ENCODE measurements at places on chromosomes 1 and 21.

DNA sequence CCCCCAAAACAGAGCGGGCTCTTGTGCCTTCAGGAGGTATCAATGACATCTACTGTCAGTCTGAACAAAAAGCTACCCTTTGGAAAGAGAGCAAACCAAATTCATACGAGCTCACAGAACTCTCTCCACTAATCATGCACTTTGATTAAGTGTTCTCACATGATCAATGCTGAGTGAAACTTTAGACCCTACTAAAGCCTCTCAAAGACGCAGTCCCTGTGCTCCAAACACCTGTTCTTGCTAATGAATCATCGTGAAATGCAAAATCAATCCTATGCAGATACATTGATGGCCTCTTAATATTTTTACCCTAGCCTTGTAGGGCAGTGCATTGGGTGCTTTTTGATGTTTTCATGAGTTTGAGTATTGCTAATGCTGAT, 113.4 kb downstream of the ZBTB18 start:
- DNase-seq: no peak

- DNase-seq: no peak
These were observed 13.9 kb upstream of the FGGY start for GRCh38 chr1:59282951-59283350.

DNA sequence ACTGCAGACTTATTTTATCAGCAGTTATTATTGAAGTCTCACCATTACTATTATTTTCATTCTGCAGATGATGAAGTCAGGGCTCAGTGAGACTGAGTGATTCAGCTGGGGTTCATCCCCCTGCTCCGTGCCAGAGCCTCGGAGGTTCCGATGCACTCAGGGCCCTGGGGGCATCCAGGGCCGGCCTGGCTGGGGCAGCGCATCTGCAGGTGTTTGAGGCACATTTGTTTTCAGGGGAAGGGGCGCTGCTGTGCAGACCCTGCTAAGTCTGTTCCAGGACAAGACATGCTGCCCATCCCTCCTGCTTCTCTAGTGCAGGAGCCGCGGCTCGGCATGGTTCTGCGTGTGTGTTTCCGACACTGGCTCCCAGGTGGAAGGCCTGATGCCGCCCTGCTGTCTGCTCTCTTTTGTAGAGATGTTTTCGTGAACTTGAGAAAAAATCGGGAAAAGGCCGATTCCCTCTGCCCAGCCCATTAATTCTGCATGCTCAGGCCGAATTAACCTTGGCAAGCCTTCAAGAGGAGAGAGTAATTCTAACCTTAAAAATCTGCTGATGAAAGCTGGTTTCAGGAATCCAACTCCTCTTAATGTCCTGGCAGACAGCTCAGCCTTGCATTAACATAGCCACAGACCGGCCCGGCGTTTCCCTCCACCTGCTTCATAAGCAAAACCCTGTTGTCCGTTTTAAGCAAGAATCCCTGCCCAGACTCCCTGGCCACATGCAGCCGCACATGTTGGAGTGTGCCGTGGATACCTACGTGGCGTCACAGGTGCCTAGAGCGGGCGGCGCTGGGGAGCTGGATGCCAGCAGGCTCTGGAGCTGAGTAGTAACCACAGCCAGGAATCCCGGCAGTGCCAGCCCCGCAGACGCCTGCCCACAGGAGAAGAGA, 316.0 kb upstream of the VAMP3 start:
- no peak for DNase-seq

- peak; percentile 69 for DNase-seq
These were observed 14.0 kb upstream of the ZNF692 start for GRCh38 chr1:248872752-248873408.

DNA sequence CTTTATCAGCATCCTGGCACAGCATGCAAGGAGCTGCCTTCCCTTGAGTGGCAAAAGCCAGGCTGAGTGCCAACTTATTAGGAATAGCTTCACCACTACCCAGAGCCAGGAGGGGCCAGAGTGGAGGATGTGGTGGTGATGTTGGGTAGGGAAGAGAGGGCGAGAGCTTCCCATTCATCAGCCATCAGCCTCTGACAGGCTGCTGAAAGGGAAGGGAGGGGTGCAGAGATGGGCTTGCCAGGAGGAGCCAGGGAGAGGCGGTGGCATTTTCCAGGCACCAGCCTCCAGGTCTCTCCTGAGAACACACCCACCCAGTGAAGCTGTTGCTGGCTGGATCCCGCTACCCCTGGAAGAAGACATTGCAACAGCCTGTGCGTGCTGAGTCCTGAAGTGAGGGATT, 168.5 kb downstream of the ACTL8 start:
- no peak for DNase-seq

GRCh38 chr21:16034446-16035190, 304.8 kb downstream of the USP25 start:
- no peak for DNase-seq

GRCh38 chr1:190752131-190752530, 274.5 kb upstream of the BRINP3 start:
- DNase-seq: no peak

DNA sequence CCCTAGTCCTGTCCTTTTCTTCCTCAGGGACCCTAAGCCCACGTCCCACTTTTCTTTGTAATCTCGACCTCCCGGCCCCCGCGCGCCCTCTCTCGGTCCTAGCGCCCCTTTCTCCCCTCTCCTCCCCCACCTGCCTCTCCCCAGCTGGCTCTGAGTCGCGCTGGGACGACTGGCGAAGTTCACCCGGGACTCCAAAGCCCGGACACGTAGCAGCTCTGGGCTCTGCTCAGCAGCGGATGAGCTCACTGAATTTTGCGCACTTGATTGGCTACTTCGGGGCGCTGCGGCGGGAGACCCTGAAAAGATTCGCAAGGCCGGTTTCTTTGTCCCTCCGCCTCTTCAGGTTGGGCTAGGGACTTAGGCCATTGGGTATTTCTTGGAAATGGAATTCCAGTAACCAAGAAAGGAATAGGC, 16.3 kb upstream of the ACKR1 start:
- peak; percentile 58 for DNase-seq

DNA sequence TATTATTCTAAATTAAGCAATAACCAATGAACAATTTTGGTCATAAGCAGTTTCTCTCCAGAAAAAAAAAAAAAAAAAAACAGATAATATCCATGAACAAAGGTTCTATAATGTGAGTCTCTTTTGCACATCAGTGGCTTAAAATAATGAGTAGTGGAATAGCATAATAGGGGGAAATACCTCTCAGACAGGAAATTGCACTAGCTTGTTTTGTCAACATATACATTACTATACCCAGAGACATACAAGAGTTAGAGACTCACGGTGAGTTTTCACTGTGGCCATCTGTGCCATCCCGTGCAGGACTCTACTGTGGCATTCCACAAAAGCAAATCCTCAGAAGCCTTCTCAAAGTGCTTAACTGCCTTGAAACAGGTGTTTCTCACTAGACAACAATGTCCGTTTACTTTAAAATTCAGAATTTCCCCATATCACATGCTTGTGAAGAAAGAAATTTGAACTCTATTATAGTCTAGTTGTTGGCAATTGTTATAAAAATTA, 697.9 kb downstream of the USP25 start:
- no peak for DNase-seq

DNA sequence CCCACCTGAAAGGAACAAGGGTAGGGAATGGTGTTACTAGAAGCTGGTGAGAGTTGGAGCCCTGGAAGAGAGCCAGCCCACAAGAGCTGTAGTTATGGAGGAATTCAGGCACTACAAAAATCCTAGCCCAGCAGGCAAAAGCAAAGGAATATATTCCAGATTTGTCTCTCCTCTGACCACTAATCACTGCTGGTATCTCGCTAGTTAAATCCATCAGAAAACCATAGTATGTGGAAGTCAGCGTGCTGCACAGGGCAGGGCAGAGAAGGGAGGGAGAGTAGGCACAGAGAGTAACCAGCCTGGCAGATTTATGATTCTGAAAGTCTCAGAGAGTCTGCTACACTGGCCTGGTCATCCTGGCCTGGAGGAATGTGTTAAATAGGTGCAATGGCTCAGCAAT, 88.6 kb downstream of the SELENOF start:
- DNase-seq: peak; percentile 82

DNA sequence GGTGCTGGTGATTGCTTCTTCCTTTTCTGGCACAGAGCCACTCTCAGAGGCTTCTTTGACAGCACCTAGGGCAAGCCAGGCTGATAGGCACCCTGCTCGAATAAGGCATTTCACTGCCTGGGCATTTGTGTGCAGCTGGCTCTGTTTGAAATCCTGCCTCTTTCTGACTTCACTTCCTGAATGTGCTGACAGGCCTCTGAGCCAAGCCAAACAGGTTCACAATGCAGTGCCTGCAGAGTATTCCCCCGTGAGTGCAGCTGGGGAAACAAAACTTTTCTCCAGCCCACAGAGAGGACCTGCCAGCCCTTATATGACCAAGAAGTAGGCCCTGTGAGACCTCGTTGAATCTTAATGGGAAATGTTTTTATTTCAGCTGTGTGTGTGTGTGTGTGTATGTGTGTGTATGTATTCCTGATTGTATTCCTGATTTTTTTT, 10.4 kb downstream of the JUN start:
- DNase-seq: peak; percentile 23

- DNase-seq: peak; percentile 6
These were observed 23.9 kb downstream of the VAV3 start for GRCh38 chr1:107941123-107941522.

GRCh38 chr1:191579019-191579418, 579.2 kb upstream of the RGS18 start:
- no peak for DNase-seq

DNA sequence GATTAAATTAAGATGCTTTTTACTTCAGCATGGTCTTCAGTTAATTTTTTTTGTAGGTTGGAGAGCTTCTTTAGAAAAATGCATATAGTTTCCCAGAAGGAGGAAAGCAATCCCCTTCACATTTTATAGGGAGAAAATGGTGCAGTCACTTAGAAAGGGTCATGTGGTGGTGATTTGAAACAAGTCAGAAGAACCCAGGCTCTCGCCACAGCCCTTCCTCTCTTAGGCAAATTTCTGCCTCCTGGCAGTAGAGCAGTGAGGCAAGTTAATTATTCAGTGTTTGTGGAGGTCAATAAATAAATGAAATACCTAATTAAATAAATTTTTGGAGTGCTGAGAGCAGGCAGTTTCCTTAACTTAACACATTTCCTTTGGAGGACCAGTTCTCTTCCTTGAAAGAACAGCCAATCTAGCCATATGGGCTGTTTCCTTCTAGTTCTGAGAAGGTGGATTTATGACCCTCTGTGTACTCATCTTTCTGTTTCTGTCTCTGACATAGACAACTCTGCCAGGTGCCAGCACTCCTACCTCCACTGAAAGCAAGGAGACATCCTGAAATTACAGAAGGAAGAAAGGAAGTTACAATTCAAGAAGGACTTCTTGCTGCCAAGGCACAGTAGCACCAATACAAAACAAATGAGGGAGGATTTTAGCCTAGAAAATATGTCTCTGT, 19.0 kb upstream of the POGZ start:
- no peak for DNase-seq

- peak; percentile 57 for DNase-seq
These were observed 46.8 kb upstream of the USP25 start for GRCh38 chr21:15682977-15683376.

- DNase-seq: no peak
These were observed 61.3 kb downstream of the H3-3A start for GRCh38 chr1:226123591-226124471.

GRCh38 chr1:112998592-112999235, 42.7 kb upstream of the SLC16A1 start:
- peak; percentile 99 for DNase-seq

GRCh38 chr1:15429701-15430149, 8.5 kb upstream of the CTRC start:
- peak; percentile 42 for DNase-seq

DNA sequence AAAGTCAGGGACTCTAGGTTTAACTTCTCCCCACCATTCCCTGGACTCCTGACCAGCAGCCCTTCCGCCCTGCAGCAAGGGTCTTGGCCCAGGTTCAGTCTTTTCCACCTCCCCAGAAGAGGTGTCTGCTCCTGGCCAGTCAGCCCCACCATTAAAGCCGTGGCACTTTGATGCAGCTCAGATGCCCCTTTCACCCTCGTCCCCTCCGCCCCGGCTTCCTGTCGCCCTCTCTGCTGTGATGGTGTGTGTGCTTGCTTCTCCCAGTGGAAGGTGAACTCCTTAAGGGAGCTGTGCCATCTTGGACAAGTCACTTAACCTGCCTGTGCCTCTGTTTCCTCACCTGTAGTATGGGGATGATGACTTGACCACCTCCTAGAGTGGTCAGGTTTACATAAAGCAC, 17.8 kb upstream of the TTC4 start:
- no peak for DNase-seq

DNA sequence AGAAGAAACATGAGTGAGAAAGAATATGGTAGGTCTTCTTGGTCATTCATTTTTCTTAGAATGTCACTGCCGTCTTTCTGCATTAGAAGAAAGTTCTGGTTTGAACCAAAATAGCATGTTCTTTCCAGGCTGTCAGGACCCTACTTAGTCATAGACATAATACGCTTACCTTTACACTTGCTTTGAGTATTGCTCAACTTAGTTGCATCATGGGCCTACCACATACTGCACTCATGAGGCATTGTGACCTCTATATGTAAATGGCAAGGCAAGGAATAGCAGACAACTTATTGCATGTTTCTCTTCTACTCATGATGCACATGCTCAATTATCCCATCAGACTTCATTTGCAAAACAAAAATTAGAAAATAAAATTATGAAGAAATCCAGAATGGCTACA, 415.0 kb downstream of the HLX start:
- DNase-seq: peak; percentile 92

GRCh38 chr1:116231752-116232151, 120.6 kb downstream of the MAB21L3 start:
- no peak for DNase-seq

DNA sequence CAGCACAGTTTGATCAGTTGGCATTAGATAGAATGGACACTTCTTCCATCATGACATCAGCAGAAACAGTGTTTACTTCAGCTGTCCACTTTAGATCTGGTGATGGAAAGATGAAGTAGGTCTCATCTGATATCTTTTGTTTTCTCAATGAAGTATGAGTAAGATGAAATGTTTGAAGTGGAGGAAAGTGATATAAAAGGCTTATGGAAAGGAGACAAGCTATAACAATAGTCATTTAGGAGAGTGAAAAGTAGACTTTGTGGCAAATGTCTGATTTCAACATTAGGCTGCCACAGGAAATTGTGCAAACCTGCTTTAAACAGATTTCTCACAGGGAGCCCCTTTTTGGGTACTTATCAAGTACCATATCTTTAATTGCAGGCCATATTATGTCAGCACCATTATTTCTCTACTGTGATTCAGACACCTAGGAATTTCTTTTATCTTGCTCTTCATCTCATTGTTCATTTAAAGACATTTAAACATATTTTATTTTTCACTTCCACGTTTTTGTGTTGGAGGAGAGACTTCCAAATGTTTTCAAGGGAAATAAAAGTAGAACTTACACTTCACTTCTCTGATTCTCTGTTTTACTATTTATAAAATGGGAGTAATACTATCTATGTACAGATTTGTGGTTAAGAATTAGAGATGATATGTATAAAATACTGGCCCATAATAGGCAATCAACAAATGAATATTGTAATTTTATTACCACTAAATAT, 18.1 kb downstream of the PDC start:
- peak; percentile 87 for DNase-seq
